Right renal pelvis (tissue), 4 donors: ENCODE measurements at places on chromosomes 2 and 18. TPM values are rescaled to one million over a fixed set of nuclear protein-coding genes. Genes with fewer than 3 reads are reported as not detected.

DNA sequence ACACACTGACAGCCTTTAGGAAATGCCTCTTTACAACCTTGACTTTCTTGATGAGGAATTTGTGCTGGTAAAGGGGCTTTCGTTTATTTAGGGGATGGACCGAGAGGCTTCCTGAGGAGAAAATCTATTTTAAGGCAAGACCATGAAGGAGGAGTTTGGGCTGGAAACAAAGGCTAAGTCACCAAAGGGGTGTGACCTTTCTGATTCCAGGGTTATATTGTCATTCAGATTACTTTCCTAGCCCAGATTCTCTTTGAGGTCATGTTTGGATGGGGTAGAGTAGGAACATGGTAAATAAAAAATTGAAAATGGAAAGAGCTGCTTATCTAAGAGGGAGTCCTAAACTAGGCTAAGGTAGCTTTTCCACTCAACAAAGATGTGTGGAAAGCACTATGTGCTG, 77.1 kb upstream of the UGP2 start:
- no peak for DNase-seq

DNA sequence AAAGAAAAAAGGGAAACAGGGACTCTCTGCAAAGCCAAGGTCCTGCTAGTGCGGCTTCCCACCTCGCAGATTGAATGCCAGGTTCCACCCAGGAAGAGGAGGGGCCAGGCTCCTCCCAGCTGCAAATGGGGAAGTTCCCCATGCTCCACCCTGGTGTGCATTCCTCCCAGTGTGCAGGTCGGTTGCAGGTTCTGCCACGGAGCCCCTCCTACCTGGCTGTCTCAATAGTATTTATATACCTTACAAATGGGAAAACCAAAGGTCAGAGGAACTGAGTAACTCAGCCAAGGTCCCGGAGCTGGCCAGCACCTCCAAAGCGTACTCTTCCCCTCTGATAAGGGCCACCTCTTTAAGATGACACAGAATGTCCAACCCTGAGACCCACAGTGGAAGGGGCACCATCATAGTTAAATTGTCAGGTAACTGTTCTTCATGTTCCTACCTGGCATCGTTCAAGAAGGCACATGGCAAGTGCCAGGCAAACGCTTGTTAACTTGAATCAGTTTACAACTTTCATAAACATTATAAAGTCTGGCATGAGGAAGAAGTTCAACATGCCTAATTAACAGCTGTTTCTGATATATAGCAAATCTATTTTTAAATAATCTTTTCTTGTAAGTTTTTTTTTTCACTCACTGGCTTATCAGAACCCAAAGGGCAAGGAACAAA, 35.5 kb downstream of the POU3F3 start:
- no peak for DNase-seq

GRCh38 chr2:31222071-31222470, 4.8 kb upstream of the CAPN14 start:
- DNase-seq: no peak

GRCh38 chr2:42928692-42929545, 136.5 kb upstream of the HAAO start:
- no peak for DNase-seq

REG3A gene
- polyA plus RNA-seq: not detected

HOXD9 gene
- 86.4 TPM for polyA plus RNA-seq

CELF4 gene
- polyA plus RNA-seq: 3.0 TPM

C2orf69 gene
- polyA plus RNA-seq: 11.4 TPM

CRYGD gene
- polyA plus RNA-seq: not detected
